GM12878 (cell line): ENCODE measurements at places on chromosomes 5 and 9.

DNA sequence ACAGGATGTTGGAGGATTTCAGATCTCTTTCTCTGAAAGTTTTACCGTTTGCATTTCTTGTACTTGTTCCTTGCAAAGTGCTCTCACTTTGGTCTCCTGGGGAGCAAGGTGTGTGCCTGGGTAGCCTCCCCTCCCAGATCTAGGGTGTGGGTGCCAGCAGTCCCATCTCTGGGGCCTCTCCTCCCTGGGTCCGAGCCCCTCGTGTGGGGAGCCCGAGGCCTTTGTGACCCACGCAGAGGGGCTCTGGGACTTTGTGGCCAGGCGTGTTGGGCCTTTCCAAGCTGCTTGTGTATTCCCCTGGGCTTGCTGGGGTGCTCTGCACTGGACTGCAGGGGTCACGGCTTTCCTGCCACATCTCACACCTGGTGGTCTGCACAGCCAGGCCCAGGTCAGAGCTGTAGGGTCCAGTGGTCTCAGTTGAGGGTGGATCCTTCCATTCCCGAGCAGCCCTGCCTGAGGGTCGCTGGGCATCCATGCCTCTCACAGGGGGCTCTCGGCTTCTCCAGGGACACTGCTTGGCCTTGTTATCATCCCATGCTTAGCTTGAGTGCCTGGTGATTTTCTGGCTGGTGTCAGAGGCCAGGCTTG lies 96.3 kb downstream of the CACNA1B start:
- DNase-seq: no peak

- DNase-seq: no peak
Observed at GRCh38 chr5:135448791-135449507, 1.8 kb upstream of the DCANP1 start.

GRCh38 chr5:119312403-119312802 lies 43.4 kb upstream of the TNFAIP8 start:
- no peak for DNase-seq

DNA sequence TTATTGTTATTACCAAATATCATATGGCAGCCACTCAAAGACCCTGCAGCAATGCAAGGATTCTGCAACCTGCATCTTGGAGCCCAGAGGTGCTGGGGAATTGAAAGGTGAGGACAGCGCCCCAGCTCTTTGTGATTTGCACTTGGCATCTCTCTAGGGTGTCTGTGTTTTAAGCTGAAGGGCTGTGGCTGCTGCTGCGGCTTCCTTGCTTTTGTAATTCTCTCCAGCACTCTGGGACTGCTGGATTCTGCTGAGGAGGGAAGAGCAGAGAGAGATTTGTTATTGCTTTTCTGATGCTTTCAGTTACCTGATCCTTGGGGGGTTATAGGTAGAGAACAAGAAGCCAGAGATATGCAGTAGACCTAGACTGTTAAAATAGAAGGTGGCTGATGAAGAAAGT lies 562.4 kb downstream of the EBF1 start:
- DNase-seq: no peak

DNA sequence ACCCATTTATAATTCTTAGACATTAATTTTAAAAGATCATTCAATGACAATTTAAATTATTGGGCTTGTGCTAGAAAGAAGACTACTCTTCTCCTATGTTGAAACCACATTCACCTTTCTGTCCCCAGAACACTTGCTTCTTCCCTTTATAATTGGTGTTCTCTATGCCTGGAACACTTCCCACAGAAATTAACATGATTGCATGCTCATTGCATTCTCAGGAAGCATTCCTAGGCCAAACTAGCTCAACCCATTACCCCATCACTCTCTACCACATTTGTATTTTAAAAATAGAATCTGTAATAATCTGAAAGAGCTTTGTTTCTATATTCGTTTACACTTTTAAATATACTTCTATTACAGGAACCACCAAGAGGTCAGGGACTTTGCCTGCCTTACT lies 184.7 kb downstream of the MEF2C start:
- no peak for DNase-seq

GRCh38 chr5:30867711-30868110 lies 325.8 kb upstream of the CDH6 start:
- DNase-seq: no peak

- no peak for DNase-seq
Observed at GRCh38 chr9:107334103-107334776, 51.2 kb downstream of the RAD23B start.

DNA sequence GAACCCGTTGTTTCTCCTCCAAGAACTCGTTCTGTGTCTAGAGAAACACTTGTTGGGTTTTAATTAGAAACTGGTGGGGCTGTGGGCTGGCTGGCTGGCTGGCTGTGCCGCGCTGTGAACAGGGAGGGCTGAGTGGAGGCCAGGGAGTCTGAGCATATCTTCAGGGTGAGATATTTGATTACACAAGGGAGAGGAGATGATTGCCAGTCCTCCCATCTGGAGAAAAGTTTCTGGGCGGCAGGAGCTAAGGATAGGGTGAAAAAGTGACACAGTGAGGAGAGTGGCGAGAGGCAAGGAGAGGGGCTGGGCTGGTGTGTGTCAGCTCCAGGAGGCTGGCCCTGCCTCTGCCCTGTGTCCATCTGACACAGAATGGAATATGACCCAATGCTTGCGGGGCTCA lies 63.0 kb downstream of the GDNF start:
- DNase-seq: no peak

DNA sequence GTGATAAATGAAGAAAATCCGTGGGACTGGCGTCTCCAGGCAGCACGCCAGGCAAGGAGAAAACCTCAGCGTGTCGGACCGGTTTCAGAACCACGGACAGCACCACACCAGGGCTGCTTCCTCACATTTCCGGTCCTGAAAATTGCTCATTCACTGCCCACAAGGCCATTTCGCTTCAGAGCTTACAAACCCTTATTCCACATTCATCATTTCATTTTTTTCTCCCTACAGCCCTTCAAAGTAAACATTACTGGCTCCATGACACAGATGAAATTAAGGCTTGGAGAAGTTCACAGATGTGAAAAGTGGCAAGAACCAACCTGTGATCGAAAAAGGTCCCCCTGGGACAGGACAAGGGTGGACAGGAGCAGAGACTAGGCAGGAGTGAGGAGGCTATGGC lies 1.5 kb upstream of the GPRIN1 start:
- DNase-seq: no peak

DNA sequence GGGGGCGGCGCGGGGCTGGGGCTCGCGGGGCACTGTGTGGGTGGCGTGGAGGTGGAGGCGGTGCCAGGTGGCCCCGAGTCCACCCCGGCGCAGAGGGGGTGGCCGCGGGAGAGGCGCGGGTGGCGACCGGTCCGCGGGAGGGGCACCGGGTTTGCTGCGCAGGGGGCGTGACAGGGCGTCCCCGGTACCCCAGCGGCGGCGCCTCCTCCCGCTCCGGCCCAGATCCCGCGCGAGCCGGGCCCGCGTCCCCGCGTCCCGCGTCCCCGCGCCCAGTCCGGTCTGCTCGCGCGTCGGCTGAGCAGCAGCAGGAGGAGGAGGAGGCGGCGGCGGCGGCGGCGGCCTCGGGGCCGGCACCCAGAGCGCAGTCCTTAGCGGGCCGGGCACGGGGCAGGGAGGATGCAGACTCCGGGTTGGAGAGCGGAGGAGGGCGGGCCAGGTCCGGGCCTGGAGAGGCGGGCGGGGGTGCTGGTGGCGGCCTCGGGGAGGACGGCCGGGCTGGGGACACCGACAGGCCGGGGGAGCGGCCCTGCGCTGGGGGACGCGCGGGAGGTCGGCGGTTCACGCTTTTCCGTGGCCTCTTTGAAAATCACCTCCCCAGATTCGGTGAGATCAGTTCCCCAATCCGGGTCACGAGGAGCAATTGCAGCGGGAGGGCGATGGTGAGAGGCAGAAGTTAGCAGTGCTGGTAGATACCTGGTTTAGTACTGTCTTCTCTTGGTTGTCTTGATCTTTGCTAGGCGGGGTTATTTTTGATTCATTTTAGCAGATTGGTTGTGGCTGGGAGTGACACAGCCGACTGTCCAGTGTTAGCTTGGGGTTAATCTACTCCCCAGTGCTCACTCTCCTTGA lies 1.7 kb downstream of the TRIO start:
- peak; percentile 76 for DNase-seq

DNA sequence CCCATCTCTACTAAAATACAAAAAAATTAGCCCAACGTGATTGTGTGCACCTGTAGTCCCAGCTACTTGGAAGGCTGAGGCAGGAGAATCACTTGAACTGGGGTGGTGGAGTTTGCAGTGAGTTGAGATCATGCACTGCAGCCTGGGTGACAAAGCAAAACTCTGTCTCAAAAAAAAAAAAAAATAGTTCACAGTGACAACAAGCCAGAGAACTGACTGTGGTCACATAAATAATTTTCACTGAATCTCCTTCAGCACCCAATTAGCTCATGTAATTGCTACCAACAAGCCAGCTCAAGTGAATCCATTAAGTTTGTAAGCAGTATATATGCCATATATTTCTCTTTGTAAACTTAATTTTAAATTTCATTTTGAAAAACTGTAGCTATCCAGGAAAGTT lies 14.5 kb upstream of the AFAP1L1 start:
- no peak for DNase-seq

DNA sequence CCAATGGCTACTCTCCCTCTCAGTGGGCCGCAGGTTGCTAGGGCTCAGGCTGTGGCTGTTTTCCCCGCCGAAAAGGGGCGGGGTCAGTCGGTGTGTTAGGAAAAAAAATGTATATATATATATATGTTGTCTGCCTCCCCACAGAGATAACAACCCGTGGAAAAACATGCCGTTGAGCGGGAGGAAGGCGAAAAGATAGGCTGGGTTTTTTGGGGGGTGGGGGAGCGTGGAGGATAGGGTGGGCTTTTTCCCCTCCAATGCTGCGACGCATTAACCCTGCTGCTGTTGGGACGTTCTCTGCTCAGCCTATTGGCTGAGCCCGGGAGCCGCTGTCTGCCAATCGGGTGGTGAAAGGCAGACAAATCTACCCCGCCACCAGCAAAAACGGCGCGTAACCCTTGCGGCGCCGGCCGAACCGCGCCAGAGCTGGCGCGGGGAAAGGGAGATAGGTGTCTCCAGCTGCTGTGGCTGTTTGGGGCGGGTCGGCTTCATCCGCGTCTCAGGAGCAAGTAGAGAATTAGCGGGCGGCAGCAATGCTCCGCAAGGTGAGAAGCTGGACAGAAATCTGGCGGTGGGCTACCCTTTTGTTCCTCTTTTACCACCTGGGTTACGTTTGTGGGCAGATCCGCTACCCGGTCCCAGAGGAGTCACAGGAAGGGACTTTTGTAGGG lies at the start of gene PCDHGC4:
TSS of gene PCDHGC4 (plus strand) at position 390 of the 671 bp plus-strand sequence. CDS start at position 534, 144 bp downstream.
- DNase-seq: no peak

- no peak for DNase-seq
Observed at GRCh38 chr9:126228781-126229444, 97.7 kb upstream of the MVB12B start.

- DNase-seq: no peak
Observed at GRCh38 chr9:110599468-110599867, 19.9 kb upstream of the SVEP1 start.

DNA sequence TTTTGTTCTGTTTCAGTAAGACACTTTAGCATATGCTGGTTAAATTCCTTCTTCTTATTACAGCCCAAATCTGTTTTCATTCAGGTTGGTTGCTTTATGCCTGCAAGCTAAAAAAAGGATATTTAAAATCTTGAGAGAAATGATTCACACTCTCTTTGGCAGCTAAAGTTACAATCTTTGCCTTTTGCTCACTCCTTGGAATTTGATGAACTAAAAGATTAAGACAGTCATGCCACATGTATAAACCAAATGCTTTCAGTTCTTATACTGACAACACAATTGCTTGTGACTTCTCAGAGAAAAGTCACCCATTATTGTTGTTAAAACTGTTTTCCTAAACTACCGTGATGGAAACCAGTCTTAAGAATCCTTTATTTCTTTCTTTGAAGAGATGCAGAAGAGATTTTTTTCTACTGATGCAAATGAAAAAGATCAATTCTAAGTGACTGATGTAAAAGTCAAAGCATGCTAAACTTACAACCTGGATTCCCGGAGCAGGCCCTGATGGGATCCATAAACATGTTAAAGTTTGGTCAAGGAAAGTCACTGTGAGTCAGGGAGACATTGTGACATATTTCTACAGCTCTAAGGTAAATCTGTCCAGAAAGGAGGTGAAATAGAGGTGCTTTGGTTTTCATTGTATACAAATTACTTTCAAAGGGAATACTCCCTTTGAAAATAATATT lies 144.2 kb upstream of the CDH10 start:
- DNase-seq: no peak

DNA sequence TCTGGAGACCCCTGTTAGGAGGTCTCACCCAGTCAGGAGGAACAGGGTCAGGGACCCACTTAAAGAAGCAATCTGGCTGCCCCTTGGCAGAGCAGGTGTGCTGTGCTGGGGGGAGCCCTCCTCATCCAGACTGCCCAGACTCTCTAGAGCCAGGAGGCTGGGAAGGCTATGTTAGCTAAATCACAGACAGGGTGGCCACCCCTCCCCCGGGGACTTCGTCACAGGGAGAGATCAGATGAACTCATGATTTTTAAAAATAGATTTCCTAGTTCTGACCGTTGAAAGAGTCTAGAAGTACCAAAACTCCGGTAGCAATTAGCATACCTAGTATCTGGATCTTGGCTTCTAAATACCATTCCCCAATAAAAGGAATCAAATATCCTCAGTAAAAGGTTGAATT lies 35.0 kb upstream of the FOXB2 start:
- DNase-seq: no peak

GRCh38 chr5:127757576-127757975 lies 54.4 kb downstream of the CCDC192 start:
- DNase-seq: peak; percentile 16

DNA sequence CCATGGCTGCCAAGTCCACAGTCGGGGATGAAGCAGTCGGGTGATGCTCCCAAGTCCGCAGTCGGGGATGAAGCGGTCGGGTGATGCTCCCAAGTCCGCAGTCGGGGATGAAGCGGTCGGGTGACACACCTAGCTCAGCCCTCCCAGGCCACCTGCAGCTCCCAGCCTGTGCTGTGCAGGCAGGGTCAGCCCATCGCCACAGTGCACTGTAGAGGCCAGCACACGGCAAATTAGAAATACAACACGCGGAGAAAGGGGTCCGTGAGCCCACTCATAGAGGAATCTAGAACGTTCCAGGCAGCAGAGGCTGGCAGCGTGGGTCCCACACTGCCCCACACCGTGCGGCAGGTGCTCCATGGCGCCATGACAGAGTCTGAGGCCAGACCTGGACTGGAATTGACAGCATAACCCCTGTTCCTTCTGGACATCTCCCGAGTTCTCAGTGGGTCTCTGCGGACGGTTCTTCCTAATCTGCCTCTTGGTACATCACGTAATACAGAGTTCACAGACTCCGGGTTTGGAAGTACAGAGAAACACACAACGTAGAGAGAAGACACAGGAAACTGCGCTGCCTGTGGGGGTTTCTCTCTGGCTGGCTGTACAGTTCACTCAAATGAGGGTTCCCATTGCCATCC lies 7.7 kb upstream of the EXOC3 start:
- no peak for DNase-seq

DNA sequence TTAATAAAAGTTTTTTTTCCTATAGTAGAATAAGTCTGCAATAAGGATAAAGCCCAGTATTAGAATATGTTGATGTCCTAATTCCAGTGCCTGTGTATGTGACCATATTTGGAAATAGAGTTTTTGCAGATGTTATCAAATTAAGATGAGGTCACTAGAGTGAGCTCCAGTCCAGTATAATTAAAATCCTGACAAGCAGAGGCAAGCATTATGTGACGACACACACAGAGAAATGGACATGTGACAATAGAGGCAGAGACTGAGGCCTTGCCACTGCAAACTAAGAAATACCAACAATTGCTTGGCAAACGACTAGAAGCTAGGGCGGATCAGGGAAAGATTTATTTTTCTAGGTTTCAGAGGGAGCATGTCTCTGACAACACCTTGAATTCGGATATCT lies 216.4 kb upstream of the CYLC2 start:
- DNase-seq: no peak
